ENCODE measurements at places on chromosomes 7 and 10. TPM values are rescaled to one million over a fixed set of nuclear protein-coding genes. Genes with fewer than 3 reads are reported as not detected.
A peak's percentile ranks its signal among the peaks of the same experiment; 100 is the strongest.

The MAD1L1 gene
- 30.7 TPM for polyA plus RNA-seq

The TRIM50 gene
- polyA plus RNA-seq: 10.8 TPM

The IFIT1 gene
- 8.2 TPM for polyA plus RNA-seq

The NKX2-3 gene
- not detected for polyA plus RNA-seq

The PLAU gene
- polyA plus RNA-seq: 10.4 TPM

The CALHM3 gene
- polyA plus RNA-seq: not detected

- peak; percentile 76 for DNase-seq
- no peak overlapping the region for H3K27ac ChIP-seq
- H3K27me3 ChIP-seq: no peaks in the 10 kb centered on the region
- H3K4me3 ChIP-seq: no peak overlapping the region
- no peaks in the 10 kb centered on the region for H3K36me3 ChIP-seq
These were observed 9.6 kb downstream of the CCL26 start for GRCh38 chr7:75762350-75762917.

GRCh38 chr10:20059084-20059835, 243.0 kb downstream of the PLXDC2 start:
- no peaks in the 10 kb centered on the region for H3K27me3 ChIP-seq
- no peaks in the 10 kb centered on the region for H3K36me3 ChIP-seq
- no peaks in the 10 kb centered on the region for H3K4me1 ChIP-seq
- no peak for DNase-seq
- no peak overlapping the region for H3K4me3 ChIP-seq

GRCh38 chr7:4634166-4634565, 47.9 kb upstream of the FOXK1 start:
- no peak for DNase-seq
- H3K27ac ChIP-seq: no peak overlapping the region
- H3K4me3 ChIP-seq: no peak overlapping the region
- no peaks in the 10 kb centered on the region for H3K27me3 ChIP-seq

GRCh38 chr7:74129887-74130286, 44.3 kb upstream of the EIF4H start:
- DNase-seq: no peak
- H3K27ac ChIP-seq: no peak overlapping the region
- H3K27me3 ChIP-seq: no peaks in the 10 kb centered on the region
- H3K4me1 ChIP-seq: no peaks in the 10 kb centered on the region

- DNase-seq: no peak
- H3K27me3 ChIP-seq: no peaks in the 10 kb centered on the region
- no peak overlapping the region for H3K4me3 ChIP-seq
- H3K27ac ChIP-seq: no peak overlapping the region
These were observed 4.9 kb upstream of the HERPUD2 start for GRCh38 chr7:35699796-35700305.

- DNase-seq: no peak
- H3K4me3 ChIP-seq: no peak overlapping the region
- no peaks in the 10 kb centered on the region for H3K36me3 ChIP-seq
- no peak overlapping the region for H3K27ac ChIP-seq
- H3K4me1 ChIP-seq: peaks cover 14% of the 10 kb centered on the region
These were observed 4.8 kb upstream of the EVX1 start for GRCh38 chr7:27237735-27238334.

- DNase-seq: no peak
- no peaks in the 10 kb centered on the region for H3K4me1 ChIP-seq
- H3K27ac ChIP-seq: no peak overlapping the region
- no peak overlapping the region for H3K4me3 ChIP-seq
These were observed 230.2 kb upstream of the AKR1E2 start for GRCh38 chr10:4595719-4596319.

DNA sequence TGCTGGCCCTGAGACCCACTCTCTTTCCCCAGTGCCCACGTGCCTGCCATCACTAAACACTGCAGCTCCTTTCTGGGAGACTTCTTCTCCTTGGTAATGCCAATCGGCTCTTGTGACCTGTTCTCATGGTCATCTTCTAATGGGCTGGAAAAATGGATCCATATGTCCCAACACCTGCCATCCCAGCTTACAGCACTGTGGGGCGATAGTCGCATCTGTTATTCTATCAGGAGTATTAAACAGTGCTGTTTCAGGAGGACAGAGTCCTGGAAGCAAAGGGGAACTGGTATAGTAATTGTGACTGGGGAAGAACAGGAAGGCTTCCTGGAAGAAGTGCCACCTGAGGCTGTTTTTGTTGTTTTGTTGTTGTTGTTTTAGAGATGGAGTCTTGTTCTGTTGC, 411.2 kb downstream of the GLRX3 start:
- no peak for DNase-seq
- no peaks in the 10 kb centered on the region for H3K4me1 ChIP-seq
- H3K27me3 ChIP-seq: peaks cover 11% of the 10 kb centered on the region
- H3K36me3 ChIP-seq: no peaks in the 10 kb centered on the region

DNA sequence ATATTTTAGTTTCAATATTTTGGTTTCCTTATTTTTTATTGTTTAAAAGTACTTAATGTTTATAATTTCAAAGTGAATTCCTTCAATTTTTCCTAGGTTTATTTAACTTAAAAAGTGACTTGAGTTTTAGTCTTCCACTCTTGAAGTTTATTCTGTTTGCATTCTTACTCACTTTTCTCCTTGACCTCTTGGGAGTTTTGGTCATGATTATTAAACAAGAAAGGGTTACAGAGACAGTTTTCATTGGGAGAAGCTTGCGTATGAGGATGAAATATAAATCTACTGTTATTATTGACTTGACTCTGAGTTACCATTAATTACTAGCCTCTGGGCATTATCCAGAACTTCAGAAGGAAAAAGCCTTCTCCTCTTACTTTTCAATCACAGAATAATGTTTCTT, 216.0 kb downstream of the BMPER start:
- H3K27ac ChIP-seq: no peak overlapping the region
- H3K4me3 ChIP-seq: no peak overlapping the region
- no peaks in the 10 kb centered on the region for H3K27me3 ChIP-seq
- DNase-seq: no peak
- H3K4me1 ChIP-seq: no peaks in the 10 kb centered on the region

DNA sequence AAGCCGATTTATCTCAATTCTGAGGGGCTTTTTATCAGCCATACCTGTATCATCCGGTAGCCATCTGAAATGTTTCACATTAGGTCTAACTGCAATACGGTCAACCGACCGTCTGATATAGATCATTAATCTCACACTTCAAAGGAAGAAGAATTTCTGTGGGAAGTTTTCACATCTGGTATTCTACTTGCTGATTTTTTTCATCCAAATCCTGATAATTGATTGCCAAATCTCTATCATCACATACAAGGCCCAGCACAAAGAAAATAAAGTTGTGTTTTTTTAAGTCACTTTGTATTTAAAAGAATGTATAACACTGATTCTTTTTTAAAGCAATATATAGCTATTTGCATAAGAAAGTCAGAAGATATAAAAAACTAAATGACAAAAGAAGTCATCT, 132.3 kb downstream of the DKK1 start:
- DNase-seq: no peak
- H3K4me3 ChIP-seq: no peak overlapping the region
- H3K36me3 ChIP-seq: no peaks in the 10 kb centered on the region
- no peaks in the 10 kb centered on the region for H3K27me3 ChIP-seq
- no peak overlapping the region for H3K27ac ChIP-seq

GRCh38 chr10:129966370-129966888, 2.4 kb upstream of the EBF3 start:
- no peak overlapping the region for H3K4me3 ChIP-seq
- peaks cover 36% of the 10 kb centered on the region for H3K4me1 ChIP-seq
- peaks cover 89% of the 10 kb centered on the region for H3K27me3 ChIP-seq

GRCh38 chr10:72218726-72219125, 2.6 kb upstream of the ASCC1 start:
- H3K4me3 ChIP-seq: no peak overlapping the region
- H3K36me3 ChIP-seq: no peaks in the 10 kb centered on the region
- peak overlapping the region; percentile 17 for H3K27ac ChIP-seq
- H3K27me3 ChIP-seq: no peaks in the 10 kb centered on the region
- no peak for DNase-seq
- H3K4me1 ChIP-seq: peaks cover 20% of the 10 kb centered on the region

GRCh38 chr10:79097021-79097872, 28.5 kb downstream of the ZMIZ1 start:
- peak overlapping the region; percentile 34 for H3K27ac ChIP-seq
- H3K36me3 ChIP-seq: no peaks in the 10 kb centered on the region
- peaks cover 51% of the 10 kb centered on the region for H3K4me1 ChIP-seq
- H3K27me3 ChIP-seq: no peaks in the 10 kb centered on the region
- no peak for DNase-seq

All from hepatocyte (in vitro differentiated cells).